T-cell (primary cell): ENCODE measurements at places on chromosomes 2 and 18. TPM values are rescaled to one million over a fixed set of nuclear protein-coding genes. Genes with fewer than 3 reads are reported as not detected.

DNA sequence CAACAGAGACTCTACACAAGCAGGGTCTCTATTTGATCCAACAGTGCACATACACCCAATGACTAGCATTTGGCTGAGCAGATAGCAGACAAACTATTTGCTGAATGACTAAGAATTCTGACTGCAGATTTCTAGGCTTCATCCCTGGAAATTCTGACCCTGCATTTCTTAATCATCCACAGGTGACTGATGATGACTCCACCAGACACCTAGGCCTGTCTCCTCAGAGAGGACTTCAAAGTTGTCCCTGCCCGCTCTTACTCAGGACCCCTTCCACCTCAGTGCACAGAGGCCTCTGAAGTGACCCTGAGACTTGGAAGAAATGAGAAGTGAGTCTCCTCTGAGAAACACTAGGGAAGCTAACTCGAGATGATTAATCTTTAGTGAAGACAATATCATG, 51.3 kb downstream of the SEPTIN10 start:
- no peaks in the 10 kb centered on the region for H3K36me3 ChIP-seq
- H3K4me1 ChIP-seq: no peaks in the 10 kb centered on the region
- no peak overlapping the region for H3K27ac ChIP-seq
- H3K4me3 ChIP-seq: no peak overlapping the region

DNA sequence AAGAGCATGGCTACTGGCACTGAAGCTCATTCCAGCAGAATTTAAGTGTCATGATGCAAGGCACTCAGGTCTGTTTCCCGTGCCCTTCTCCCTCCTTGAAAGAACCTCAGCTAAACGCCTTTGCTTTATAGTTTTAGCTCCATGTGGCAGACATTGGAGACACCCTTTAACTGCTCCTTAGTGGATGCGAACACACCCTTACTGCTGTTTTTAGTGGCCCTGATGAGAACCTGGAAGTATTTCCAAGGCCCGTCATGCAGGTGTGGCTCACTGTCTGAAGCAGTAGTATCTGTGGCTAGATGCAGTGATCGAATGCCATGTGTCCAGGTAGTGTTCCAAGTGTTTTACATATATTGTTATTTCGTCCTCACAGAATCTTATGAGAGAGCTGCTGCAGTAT, 28.3 kb downstream of the KIF5C start:
- no peaks in the 10 kb centered on the region for H3K4me1 ChIP-seq
- no peaks in the 10 kb centered on the region for H3K36me3 ChIP-seq
- no peak overlapping the region for H3K4me3 ChIP-seq
- H3K27ac ChIP-seq: no peak overlapping the region
- peaks cover 2% of the 10 kb centered on the region for H3K27me3 ChIP-seq

DNA sequence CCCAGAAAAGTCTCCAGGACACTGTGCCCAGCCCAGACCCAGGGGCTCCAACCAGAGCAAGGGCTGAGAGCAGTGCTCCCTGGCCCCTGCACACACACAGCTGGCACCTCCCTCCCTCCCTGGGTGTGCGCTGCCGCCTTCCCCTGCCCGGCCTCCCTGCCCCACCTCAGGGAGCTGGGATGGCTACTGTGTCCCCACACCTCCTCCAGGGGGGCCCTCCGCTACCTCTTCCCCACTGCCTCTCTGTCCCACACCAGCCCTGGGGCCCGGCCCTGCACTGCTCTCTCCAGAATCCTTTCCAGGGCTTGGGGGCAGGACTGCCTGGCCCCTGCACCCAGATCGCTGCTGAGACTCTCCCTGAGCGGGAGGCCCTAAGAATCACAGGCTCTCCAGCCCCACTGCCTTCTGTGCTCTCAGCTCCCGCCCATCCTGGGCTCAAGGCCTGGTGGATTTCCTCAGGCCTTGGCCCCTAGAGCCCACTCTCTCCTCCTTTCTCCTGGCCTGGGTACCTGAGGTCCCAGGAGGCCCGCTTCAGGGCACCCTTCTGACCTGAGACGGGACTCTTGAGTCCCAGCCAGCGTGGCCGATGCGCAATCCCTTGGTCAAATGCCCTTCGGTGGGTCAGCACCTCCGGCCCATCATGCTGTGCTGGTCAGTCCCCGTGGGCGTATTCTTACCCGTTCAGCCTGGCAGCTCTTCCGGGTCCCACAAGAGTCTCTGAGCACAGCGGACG, 276.8 kb upstream of the HDAC4 start:
- no peak overlapping the region for H3K27ac ChIP-seq
- no peak for DNase-seq
- no peaks in the 10 kb centered on the region for H3K27me3 ChIP-seq

DNA sequence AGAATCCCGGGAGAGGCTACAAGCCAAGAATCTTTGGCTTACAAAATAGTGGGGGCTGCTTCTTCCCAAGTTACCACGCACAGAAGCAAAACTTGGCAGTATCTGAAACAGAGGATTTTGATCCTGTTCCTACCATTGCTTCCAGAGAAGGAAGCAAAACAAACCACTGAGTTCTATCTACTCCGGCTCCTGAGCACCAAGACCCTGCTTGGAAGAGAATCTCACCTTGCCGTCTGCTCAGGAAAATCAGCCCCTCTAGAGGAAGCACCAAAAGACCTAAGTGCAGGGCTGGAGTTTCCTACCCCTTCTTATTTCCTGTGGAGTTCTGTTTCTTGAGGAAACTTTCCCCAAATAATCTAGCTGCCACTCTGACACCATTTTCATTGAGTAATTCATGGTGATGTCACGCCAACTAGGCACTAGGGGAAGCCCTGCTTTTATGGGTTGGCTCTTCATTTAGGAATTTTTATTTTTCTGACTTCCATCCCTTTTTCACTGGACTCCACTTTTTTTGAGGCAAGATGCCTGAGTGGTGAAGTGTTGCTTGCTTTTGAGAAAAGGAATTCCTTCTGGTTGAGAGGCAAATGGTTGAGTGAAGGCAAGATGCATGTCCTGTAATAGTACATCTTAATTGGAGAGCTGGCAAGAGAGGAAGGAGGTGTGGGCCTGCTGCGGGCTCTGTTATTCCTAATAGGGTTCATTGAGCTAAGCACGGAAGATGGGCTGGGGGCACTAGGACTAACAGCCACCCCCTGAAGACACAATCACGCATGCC, 36.8 kb upstream of the EML4 start:
- H3K4me1 ChIP-seq: peaks cover 92% of the 10 kb centered on the region
- H3K27me3 ChIP-seq: no peaks in the 10 kb centered on the region
- H3K27ac ChIP-seq: peak overlapping the region; percentile 99
- no peaks in the 10 kb centered on the region for H3K36me3 ChIP-seq
- H3K4me3 ChIP-seq: peak overlapping the region; percentile 42

GRCh38 chr2:202113571-202114142, 40.6 kb downstream of the KIAA2012 start:
- no peaks in the 10 kb centered on the region for H3K36me3 ChIP-seq
- no peaks in the 10 kb centered on the region for H3K4me1 ChIP-seq
- DNase-seq: no peak
- H3K27me3 ChIP-seq: no peaks in the 10 kb centered on the region

The DSEL gene
- total RNA-seq: 0.72 TPM

The GALNT14 gene
- not detected for total RNA-seq

The EDAR gene
- 7.3 TPM for total RNA-seq

The TCF7L1 gene
- total RNA-seq: not detected
